ENCODE measurements at places on chromosomes 16 and 17.

DNA sequence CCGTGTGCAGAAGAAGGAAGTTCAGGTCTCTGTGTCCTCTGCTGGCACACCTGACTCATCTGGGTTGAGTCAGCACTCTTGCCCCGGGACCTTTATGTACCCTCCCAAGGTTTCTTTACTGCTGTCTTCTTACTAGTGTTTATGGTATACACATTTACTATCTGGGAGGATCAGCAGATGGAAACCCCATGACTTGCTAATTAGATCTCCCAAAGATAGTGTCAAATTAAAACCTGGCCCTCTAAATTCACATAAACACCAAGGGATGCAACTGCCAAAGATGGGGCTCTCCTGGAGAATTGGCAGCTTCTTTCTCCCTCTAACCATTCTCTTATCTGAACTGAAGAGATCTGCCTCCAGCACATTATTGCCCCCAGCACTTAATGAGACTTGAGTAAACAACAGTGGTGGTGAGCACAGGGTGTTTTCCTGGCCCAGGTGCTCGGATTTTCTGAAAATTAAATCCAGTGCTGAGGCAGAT is 718.1 kb upstream of the SOX9 start:
- DNase-seq, result no peak

DNA sequence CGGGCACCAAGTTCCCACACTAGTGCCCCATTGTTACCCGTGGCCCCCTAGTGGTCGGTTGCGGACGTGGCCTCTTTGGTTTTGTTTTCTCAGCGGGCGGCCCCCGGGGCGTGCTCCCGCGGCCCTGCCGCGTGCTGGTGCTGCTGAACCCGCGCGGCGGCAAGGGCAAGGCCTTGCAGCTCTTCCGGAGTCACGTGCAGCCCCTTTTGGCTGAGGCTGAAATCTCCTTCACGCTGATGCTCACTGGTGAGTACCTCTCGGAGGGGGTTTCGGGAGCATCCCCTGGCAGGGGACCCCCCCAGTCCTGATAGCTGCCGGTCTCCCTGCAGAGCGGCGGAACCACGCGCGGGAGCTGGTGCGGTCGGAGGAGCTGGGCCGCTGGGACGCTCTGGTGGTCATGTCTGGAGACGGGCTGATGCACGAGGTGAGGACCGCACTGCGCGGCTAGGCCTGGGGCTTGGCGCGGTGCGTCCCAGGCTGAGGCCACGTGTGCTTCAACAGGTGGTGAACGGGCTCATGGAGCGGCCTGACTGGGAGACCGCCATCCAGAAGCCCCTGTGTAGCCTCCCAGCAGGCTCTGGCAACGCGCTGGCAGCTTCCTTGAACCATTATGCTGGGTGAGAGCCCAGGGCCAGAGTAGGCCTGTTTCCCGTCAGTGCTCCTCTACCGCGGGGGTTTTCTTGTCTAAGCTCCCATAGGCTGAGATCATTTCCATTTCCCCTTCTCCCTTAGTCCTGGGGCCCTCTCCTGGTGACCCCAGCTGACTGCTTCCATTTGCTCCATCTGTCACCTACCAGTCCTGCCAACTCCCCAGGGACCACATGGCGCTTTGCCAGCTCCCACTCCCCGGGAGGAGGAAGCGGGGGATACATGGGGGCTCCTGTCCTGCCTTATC is 1.7 kb downstream of the SPHK1 start:
- peak; percentile 81 for DNase-seq

GRCh38 chr17:43723697-43724359 is 34.8 kb downstream of the SOST start:
- no peak for DNase-seq

GRCh38 chr16:49622084-49622390 is 233.9 kb downstream of the ZNF423 start:
- no peak for DNase-seq

DNA sequence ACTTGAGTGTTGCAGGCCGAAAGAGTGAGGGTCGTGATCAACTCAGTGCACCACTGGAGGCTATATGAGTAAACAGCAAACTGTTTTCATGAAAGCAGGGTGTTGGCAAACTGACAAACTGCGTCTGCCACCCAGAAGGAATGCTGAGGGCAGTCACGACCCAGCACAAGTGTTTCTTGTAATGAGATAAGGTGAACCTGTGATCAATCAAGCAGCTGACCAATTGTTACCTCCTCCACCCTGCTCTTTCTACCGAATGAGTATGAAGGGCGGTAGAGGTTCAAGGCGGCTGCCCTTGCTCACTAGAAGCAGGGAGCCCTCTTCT is 5.5 kb upstream of the SRL start:
- no peak for DNase-seq

DNA sequence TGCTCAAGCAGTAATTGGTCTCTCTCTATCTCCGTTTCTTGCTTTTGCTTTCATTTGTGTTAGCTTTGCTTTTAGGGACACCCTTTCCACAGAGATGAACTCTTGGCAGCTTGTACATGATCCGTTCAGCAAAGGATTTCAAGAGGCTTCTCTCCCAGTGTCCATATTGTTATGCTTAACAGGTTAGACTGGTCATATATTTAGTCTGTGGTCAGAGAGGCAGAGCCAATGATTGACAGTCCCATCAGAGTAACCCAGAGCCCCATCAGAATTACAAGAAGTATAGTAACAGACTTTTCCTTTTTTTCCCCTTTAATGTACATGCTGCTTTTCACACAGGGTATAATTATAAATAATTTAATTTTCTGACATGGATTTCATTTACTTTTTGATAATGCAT is 34.4 kb downstream of the GDPD1 start:
- DNase-seq, result no peak

- DNase-seq, result no peak
These were observed 13.5 kb upstream of the CBX4 start for GRCh38 chr17:79852748-79853147.

DNA sequence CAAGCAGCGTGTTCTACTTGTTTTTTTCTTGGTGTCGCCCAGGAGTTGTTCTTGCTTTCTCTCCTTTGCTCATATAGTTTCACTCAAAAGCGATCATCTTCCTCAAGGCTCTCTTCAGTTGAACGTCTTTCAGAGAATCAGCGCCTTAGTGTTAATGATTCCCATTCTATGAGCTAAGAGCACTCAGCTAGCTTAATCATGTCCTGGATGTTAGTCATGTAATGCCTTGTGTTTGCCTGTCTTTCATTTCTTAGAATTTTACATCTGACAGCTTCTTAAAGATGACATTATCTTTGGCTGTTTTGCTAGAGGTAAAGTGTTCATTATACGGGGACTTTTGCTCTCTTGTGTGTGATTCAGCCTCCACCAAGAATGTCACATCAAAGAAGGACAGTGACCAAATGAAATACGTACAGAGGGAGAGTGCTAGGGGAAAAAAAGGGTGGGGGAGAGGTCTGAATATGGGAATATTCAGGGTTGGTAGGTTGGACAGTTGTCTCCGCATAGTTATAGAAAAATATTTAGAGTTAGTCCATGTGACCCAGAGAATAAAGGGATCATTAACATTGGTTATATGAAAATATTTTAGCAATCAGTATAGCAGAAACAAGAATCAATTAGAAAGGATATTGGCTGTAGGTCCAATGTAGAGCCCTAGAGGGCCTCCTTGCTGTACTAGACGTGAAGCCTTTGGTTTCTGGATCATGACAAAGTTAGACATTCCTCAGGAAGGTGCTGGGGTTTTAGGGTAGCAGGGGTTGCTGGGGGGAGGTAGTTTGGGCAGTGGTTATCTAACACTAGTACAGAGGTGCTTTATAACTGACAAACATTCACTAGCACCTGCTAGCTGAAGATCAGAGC is 31.9 kb upstream of the ANKFN1 start:
- DNase-seq, result no peak

GRCh38 chr16:51407199-51407598 is 256.1 kb upstream of the SALL1 start:
- no peak for DNase-seq

GRCh38 chr17:41307647-41308046 is 1.5 kb downstream of the KRTAP16-1 start:
- DNase-seq, result no peak

DNA sequence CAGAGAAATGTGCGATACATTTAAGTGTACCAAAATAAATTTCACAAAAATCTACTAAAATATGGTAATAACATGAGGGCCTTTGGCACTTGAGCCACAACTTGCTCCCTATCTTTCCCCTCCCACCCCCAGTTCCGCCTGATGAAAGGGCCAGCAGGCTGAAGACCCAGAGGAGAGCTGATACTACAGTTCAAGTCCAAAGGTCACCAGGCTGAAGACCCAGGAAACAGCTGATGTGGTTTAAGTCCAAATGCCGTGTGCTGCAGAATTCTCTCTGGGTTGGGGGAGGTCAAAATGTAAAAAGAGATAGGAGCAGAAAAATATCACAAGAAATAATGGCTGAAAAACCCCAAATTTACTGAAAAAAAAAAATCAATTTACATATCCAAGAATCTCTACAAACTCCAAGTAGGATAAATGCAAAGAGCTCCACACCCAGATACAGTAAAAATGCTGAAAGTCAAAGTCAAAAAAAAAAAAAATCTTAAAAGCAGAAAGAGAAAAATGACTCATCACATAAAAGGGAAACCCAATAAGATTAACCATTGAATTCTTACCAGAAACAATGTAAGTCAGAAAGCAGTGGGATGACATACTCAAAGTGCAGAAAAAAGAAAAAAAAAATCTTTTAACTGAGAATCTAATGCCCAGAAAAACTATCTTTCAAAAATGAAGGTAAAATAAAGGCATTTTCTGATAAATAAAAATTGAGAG is 452.1 kb upstream of the ASIC2 start:
- DNase-seq, result no peak

- no peak for DNase-seq
These were observed 488 bp downstream of the SPSB3 start for GRCh38 chr16:1781758-1782407.

GRCh38 chr17:35713069-35713728 is 18.2 kb upstream of the RASL10B start:
- no peak for DNase-seq

DNA sequence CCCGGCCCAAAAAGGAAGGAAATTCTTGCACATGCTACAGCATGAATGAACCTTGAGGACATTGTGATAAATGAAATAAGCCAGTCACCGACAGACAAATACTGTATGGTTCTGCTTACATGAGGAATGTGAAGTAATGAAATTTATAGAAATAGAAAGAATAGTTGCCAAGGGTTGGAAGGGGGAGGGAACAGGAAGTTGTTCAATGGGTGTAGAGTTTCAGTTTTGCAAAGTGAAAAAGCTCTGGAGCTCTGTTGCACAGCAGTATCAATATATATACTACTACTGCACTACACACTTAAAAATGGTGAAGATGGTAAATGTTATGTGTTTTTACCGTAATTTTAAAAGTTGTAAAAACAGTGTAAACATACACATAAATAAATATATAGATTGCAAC is 43.7 kb downstream of the PKD1L3 start:
- no peak for DNase-seq

GRCh38 chr16:73124097-73124652 is 76.2 kb upstream of the ZFHX3 start:
- no peak for DNase-seq

GRCh38 chr17:41527063-41528023 is 765 bp downstream of the KRT19 start:
- DNase-seq, result no peak

- DNase-seq, result peak; percentile 59
These were observed 5.4 kb downstream of the NAT9 start for GRCh38 chr17:74770498-74771318.

Measured in stimulated activated CD4-positive, alpha-beta T cell treated with anti-CD3 and anti-CD28 coated beads, Interleukin-1b, Interleukin-23, amount 100 ng/mL, for 24 hours (primary cell).